Activated T-helper 17 cell treated with anti-CD3 and anti-CD28 coated beads, Interleukin-2, amount 50 U/mL, for 72 hours (primary cell): ENCODE measurements at places on chromosomes 11 and 22.

DNA sequence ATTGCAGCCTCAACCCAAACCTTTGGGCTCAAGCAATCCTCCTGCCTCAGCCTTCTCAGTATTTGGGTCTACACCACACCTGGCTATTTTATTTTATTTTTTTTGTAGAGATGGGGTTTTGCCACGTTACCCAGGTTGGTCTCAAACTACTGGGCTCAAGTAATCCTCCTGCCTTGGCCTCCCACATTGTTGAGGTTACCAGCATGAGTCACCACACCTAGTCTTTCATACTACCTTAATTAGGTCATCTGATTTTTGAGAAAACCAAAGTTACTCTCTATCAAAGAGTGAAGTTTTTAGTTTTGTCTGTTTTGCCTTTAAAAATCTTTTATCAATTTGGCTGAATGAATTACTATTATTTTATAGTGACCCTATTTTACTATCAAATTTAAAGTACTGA lies 335.6 kb upstream of the LRRC4C start:
- ATAC-seq: no peak

DNA sequence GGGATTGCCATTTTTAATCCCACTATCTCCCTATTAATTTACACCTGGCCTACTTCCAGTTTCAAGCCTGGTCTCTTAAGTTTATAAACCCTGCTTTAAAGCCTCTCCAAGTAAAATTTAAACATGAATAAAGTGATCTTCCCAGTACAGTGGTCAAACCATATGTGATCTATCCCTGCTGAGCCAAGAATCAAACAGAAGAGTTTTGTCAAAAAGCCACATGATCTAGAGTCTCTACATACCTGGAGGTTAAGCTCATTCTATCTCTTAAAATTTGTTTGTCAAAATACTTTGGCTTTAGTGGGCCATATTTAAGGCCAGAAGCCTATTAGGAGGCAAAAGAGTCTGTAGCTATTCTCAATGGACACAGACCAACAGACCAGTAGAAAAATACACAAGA lies 42.9 kb upstream of the DDI1 start:
- no peak for ATAC-seq

DNA sequence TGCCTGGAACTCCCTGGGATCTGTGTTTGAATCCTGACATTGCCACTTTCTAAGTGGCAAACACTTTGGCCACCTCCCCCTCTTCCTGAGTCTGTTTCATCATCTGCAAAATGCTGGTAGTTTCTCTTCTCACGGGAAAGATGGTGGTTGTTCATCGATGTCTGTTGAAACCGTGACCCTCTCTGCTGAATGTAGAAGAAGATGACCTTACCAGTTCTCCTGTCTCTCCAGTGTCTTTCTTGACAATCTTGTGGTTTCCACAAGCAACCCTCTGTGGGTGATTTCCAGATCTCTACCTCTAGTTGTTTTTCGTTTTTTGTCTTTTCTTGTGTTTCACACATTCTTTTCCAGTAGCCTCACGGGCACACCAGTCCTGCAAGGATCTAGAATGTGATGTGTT lies 27.5 kb downstream of the ZBTB16 start:
- peak; percentile 65 for ATAC-seq

GRCh38 chr11:31895926-31896325 lies 84.8 kb upstream of the PAX6 start:
- no peak for ATAC-seq

DNA sequence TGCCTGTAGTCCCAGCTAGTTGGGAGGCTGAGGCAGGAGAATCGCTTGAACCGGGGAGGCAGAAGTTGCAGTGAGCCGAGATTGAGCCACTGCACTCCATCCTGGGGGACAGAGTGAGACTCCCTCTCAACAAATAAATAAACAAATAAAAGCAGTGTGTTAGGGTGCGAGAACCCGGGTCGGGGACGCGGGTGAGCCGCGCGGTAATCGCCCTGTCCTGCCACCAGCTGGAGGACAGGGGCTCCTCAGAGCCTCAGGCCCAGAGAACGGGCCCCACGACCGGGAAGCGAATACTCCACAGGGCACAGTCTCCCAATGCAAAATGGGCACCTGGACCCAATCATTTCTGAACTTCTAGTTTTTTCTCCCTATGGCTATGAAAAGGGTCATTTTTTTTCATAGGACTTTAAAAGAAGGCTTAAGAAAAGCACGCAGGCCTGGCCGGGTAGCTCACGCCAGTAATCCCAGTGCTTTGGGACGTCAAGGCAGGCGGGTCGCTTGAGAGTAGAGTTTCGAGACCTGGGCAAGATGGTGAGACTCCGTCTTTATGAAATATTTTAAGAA lies 744 bp upstream of the MCM5 start:
- no peak for ATAC-seq

- no peak for ATAC-seq
Measured at GRCh38 chr11:60783141-60783484, 2.0 kb upstream of the MS4A10 start.

- no peak for ATAC-seq
Measured at GRCh38 chr11:86738568-86738967, 61.8 kb upstream of the PRSS23 start.

GRCh38 chr11:1916986-1917522 lies 2.4 kb upstream of the TNNT3 start:
- peak; percentile 42 for ATAC-seq

GRCh38 chr11:71301858-71302533 lies 49.6 kb upstream of the SHANK2 start:
- ATAC-seq: no peak

DNA sequence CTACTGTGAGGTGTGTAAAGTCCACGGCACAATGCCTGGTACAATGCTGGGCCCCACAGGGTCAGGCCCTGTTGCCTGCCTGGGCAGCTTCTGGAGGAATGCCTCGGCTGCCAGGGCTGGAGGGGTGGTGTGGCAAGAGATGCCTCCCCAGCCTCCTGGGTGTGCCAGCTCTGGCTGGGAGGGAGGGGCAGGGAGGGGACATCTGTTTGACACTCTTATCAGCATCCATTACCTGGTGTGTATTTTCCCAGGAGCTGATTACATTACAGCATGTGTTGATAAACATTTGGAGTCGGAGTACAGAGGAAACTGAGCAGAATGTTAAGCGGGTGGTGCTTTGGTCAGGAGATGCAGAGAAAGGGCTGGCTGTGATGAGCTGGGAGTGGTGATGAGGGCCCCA lies 11.0 kb upstream of the NECTIN1 start:
- no peak for ATAC-seq

DNA sequence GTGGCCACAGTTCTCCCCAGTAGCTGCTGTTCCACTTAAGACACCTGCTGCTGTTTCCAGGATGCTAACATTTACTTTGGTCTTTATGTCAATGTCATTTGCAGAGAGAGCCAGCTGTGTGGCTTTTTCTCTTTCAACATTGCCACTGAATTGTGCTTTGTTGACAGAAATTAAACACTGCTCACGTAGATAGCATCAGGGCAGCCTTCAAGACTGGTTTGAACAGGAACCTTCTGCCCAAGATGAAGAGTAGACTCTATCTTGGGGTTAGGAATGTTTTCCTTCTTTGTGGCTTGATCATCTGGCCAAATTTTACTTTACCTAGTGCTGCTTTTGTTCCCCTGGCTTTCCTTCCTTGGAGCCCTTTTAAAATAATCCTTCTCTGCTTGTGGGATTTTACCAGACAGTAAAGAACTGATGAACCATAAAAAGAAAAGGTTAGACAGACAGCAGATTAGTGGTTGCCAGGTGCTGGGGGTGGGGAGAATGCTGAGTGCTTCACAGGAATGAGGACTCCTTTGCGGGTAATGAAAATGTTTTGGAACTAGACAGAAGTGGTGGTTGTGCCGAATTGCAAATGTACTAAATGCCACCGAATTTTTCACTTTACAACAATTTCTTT lies 22.7 kb upstream of the XBP1 start:
- peak; percentile 50 for ATAC-seq
